IMR-90 (cell line): ENCODE measurements at places on chromosomes 7 and 10.

- no peak for DNase-seq
Observed at GRCh38 chr10:86723009-86723408, 33.4 kb upstream of the BMPR1A start.

- no peak for DNase-seq
Observed at GRCh38 chr7:41586931-41587640, 115.8 kb downstream of the INHBA start.

- no peak for DNase-seq
Observed at GRCh38 chr7:3280946-3281656, 20.0 kb upstream of the SDK1 start.

DNA sequence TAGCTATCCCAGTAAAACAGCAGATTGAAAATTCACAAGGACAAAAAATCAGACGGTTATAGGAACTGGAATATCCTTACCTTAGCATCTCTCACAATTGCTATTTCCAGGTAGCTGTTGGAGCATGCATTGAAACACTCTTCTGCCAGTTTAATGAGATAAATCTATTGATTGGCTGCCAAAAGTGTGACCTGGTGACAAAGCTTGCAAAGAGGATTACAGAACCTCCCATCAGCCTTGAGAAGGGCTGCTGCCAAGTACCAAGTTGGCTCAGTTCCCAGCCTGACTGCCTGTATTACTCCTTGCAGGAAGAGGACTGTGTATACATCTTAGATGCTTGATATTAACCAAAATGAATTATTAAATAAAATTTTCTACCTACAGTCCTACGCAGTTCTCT is 5.1 kb downstream of the PRLHR start:
- DNase-seq, result no peak

DNA sequence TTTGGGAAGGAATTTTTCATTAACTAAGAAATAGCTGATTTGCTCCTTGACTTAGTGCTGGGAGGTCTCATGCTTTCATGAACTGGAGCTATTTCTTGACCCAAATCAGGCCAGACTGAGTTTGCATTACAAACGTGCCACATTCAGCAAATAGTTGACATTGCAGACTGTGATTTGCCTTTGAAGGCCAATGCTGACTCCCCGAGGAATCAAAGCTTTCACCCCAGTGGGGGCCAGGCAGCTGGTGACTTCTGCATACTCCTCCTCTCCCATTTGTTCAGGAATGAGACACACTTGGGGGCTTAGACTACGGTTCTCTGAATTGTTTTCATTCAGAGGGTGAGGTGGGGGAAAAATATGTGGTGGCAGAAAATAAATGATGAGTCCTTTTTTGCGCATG is 111.0 kb upstream of the JAZF1 start:
- DNase-seq, result no peak

- no peak for DNase-seq
Observed at GRCh38 chr7:19098510-19098909, 18.9 kb downstream of the TWIST1 start.

GRCh38 chr7:156368053-156368843 is 272.3 kb upstream of the RNF32 start:
- DNase-seq, result no peak
